ENCODE measurements at places on chromosomes 7 and 10.

GRCh38 chr10:15200626-15201025 lies 32.1 kb upstream of the NMT2 start:
- ATAC-seq: no peak
- H3K4me3 ChIP-seq: no peak overlapping the region
- H3K36me3 ChIP-seq: no peaks in the 10 kb centered on the region
- peaks cover 7% of the 10 kb centered on the region for H3K4me1 ChIP-seq

GRCh38 chr7:140675726-140676125 lies 3.0 kb downstream of the ADCK2 start:
- no peak for ATAC-seq
- H3K4me1 ChIP-seq: peaks cover 52% of the 10 kb centered on the region
- no peaks in the 10 kb centered on the region for H3K27me3 ChIP-seq
- H3K36me3 ChIP-seq: peaks cover 30% of the 10 kb centered on the region
- H3K27ac ChIP-seq: peak overlapping the region; percentile 89

DNA sequence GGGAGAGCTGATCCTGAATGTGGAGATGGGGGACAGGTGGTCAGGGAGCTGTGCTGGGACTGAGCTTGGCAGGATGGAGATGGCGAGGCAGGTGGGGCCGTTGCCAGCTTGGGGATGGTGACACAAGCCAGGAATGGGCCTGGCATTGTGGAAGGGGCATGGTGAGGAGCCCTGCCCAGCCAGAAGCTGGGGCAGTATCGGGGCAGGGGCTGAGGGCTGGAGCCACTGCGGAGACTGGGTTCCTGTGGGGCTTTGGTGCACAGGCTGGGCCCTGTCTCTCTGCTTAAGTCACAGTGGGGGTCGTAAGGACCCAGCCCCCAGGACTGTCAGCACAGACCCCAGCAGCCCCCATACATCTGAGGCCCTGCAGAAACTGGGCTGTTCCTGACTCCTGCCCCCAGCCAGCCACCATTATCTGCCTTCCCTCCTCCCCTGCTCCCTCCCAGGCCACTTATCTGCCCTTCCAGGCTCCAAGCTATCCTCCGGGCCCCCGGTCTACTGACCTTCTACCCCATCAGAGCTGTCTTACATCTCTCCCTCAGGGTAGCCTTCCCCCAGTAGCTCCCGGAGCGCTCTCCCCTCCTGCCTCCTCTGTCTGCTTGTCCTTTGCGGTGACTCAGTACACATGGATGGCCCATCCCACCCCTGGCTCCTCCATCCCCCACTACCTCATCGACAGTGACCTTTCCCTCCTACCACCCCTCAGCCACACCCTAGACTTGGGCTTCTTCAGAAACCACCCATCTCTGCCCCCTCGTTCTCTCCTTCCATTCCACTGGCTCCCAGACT lies 44.2 kb downstream of the PPIF start:
- no peaks in the 10 kb centered on the region for H3K36me3 ChIP-seq
- H3K4me3 ChIP-seq: no peak overlapping the region
- H3K4me1 ChIP-seq: peaks cover 16% of the 10 kb centered on the region

- no peaks in the 10 kb centered on the region for H3K36me3 ChIP-seq
- peaks cover 34% of the 10 kb centered on the region for H3K27me3 ChIP-seq
- no peak overlapping the region for H3K27ac ChIP-seq
- no peak overlapping the region for H3K4me3 ChIP-seq
These were observed 33.8 kb downstream of the KCNH2 start for GRCh38 chr7:150944066-150945042.

DNA sequence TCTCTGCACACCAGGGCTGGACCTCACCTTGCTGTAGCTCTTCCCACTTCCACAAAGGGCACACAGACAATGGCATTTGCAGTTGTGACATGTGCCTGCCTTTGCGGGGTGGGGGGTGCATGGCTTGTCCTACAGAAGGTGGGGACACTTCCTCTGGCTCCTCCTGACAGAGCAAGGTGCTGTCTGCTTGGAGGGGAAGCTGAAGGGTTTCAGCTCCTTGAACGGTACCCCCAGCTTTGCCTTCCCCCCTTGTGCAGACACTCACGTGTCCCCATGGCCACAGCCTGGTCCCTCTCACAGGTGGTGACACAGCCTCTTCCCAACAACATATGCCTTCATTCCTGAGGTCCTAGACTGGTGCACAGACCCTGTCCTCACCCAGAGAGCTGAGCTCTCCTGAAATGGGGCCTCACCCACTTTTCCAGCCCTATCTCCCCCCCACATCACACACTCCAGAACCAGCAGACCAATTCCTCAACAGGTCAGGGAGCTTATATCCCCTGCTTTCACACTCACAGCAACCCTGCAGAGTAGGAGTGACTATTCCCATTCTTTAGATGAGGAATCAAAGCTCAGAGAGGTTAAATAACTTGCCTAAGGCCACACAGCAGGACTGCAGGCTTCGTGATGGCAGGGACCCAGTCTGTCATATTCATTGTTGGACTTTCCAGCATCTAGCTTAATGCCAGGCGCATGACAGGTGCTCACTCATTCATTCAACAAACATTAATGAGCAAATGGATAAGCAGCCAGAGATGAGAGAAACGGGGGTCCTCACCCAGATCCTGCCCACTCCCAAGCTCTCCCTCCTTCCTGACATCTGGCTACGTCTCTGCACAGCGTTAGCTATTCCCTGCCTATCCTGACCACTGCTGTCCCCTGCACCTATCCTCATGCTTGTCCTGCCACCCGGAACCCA lies 44.4 kb downstream of the PARP12 start:
- no peak overlapping the region for H3K4me3 ChIP-seq
- peaks cover 25% of the 10 kb centered on the region for H3K36me3 ChIP-seq
- no peaks in the 10 kb centered on the region for H3K4me1 ChIP-seq
- no peak for ATAC-seq
- H3K27me3 ChIP-seq: no peaks in the 10 kb centered on the region
- H3K27ac ChIP-seq: no peak overlapping the region

GRCh38 chr7:107953265-107953923 lies 49.6 kb downstream of the LAMB1 start:
- H3K4me1 ChIP-seq: no peaks in the 10 kb centered on the region
- no peak overlapping the region for H3K4me3 ChIP-seq
- peak; percentile 28 for ATAC-seq

GRCh38 chr7:99514050-99514449 lies 9.6 kb downstream of the ZKSCAN5 start:
- no peak for ATAC-seq
- H3K4me3 ChIP-seq: no peak overlapping the region
- H3K36me3 ChIP-seq: peaks cover 37% of the 10 kb centered on the region
- peaks cover 21% of the 10 kb centered on the region for H3K4me1 ChIP-seq
- no peaks in the 10 kb centered on the region for H3K27me3 ChIP-seq
- no peak overlapping the region for H3K27ac ChIP-seq

DNA sequence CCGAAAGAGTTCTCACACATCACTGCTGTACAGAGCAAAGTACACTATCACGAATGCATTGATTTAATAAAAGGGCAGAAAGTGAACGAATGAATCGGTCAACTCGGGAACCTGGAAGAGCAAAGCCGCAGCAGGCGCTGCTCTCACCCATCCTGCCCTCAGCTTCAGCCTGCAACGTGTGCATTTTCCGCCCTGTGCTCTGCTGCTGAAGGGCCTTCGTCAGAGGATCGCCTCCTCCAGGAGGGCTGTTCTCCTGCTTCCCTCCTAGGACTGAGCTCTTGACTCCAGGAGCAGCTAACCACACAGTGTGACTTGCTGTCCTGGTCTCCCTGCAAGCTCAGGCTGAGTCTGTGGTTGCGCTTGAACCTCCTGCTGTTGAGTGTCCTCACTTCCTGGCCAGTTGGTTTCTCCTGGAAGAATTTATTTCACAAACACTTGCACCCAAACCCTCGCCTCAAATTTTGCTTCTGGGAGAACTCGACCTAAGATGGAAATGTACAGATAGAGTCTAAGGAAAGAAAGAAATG lies 473.0 kb upstream of the KLF6 start:
- no peak overlapping the region for H3K27ac ChIP-seq
- no peaks in the 10 kb centered on the region for H3K36me3 ChIP-seq
- peaks cover 6% of the 10 kb centered on the region for H3K4me1 ChIP-seq
- no peak for ATAC-seq

DNA sequence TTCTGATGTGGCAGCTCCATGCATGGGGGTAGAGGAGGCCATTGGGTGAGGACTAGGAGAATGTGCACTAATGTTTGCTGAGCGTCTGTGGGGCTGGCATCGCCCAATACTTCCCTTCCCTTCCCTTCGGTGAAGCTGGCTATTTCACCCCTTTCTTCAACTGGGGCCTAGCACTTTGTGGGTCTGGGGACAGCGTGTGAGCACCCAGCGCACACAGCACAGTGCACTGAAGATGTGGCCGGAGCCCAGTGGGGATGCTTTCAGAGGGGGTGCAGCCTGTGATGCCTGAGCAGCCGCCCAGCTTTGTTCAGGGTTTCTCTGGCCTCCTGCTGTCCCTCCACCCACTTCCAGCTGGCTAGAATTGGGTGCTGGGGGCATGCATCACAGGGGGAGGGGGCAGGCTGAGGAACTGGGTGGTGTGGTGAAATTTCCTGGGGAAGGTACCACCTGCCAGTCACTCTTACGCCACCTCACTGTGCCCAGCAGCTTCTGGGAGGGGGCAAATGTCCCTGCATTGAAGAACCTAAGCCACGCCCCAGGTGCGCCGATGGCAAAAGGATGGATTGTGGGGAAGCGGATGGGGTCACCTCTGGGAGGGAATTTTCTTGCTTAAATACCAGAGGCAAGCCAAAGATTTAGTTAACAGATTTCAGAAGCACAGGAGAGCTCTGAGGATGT lies 45.5 kb downstream of the CLEC2L start:
- no peak overlapping the region for H3K4me3 ChIP-seq
- H3K27ac ChIP-seq: no peak overlapping the region
- no peak for ATAC-seq
- H3K27me3 ChIP-seq: no peaks in the 10 kb centered on the region

- H3K27me3 ChIP-seq: no peaks in the 10 kb centered on the region
- H3K4me1 ChIP-seq: no peaks in the 10 kb centered on the region
- no peak overlapping the region for H3K4me3 ChIP-seq
These were observed 773.4 kb downstream of the CNTNAP2 start for GRCh38 chr7:146889806-146890555.

DNA sequence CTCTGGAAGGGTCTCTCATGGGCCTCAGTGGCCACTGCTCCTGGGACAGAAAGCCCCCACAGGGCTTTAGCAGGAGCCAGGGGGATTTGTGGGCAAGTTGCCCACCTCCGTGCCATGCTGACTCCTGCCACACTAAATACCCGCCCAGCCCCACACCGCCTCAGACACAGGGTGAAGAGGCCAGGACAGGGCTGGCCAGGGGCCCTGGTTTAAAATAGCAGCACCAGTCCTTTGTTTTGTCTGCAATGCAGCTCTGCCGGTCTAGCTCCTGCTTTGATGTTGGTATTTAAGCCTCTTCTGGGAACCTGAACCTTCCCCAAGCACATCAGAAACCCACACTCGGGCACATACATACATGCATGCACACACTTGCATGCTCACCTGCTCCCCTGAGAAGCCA lies 14.4 kb upstream of the TNRC18 start:
- H3K4me3 ChIP-seq: no peak overlapping the region
- peaks cover 22% of the 10 kb centered on the region for H3K4me1 ChIP-seq
- H3K36me3 ChIP-seq: peaks cover 6% of the 10 kb centered on the region
- no peak overlapping the region for H3K27ac ChIP-seq

DNA sequence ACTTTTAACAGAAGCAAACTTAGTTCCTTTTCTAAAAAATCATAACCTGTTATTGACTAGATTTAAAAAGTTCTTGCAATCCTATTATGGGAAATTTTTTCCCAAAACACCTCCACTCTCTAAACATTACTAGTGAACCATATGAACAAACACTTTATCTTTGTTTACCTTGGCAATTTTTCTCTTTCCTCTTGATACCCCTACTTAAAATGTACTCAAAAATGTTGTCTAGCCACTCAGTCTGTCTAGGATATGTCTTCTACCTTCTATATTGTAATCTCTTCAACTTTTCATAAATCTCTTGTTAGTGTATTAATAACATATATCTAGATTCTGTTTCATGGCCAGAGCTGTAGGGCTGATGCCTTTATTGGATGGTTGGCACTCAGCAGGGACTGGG lies 630.0 kb upstream of the GRM3 start:
- no peak for ATAC-seq
- no peaks in the 10 kb centered on the region for H3K27me3 ChIP-seq
- no peak overlapping the region for H3K4me3 ChIP-seq
- no peak overlapping the region for H3K27ac ChIP-seq

DNA sequence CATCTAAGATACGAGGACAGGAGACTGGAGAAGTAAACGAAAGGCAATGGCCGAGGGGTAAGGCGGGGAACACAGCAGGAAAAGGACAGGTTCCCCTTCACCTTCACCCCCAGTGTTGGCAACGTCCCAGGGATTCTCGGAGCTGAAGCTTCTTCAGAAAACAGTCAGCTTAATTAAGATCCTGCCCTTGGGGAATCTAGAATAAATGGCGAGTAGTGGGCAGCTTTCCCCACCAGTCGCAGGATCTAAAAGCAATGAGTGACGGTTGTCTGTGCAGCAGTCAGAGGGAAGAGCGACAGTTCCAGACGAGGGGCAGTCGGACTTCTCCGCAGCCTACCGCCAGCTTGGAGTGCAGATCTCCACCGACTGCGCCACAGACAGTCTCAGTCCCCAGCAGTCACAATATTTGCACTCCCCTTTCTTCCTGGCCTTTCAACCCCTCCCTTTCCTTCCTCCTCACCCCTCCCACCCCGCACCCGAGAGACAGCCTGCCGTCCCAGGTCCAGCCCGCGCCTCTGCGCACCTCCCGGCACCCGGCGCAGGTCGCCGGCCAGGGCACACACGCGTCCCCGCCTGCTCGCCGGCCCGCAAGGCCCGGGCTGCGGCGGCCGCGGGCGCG lies 10.9 kb upstream of the SP8 start:
- H3K27me3 ChIP-seq: peaks cover 41% of the 10 kb centered on the region
- peak overlapping the region; percentile 83 for H3K4me3 ChIP-seq
- H3K27ac ChIP-seq: no peak overlapping the region
- peaks cover 14% of the 10 kb centered on the region for H3K4me1 ChIP-seq
- no peaks in the 10 kb centered on the region for H3K36me3 ChIP-seq

DNA sequence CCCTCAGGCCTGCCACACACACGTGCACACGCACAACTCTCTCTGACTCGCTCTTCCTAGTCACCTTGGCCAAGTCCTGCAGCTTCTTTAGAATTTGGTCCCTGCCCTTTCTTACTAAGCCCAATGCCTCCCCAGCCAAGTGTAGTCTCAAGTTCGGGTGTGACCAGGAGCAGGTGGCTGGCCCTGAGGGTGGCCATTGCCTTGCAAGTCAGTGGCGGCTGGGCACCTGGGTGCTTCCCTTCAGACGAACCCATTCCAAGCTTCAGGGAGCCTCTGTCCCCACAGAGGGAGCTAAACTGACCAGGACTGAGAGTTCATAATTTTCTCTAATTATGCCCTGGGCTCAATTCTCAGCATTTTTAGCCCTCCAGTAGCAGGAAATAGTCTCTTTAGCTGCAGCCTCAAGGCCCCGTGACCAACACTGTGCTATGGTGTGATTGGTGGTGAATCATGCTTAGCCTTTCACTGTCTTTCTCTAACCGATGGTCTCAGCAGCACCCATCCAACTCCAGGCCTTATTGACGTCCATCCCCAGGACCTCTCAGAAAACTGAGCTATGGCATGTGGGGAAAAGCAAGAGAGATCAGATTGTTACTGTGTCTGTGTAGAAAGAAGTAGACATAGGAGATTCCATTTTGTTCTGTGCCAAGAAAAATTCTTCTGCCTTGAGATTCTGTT lies 34.7 kb upstream of the FXYD4 start:
- peaks cover 5% of the 10 kb centered on the region for H3K4me1 ChIP-seq
- H3K36me3 ChIP-seq: no peaks in the 10 kb centered on the region
- no peak overlapping the region for H3K4me3 ChIP-seq
- ATAC-seq: no peak
- H3K27ac ChIP-seq: no peak overlapping the region
